NCI-H510A treated with DMSO at 0.1 percent for 48 hours (cell line): ENCODE measurements at places on chromosomes 7 and 10.

- no peak for DNase-seq
These were observed 12.1 kb downstream of the MARCHF5 start for GRCh38 chr10:92303096-92303495.

DNA sequence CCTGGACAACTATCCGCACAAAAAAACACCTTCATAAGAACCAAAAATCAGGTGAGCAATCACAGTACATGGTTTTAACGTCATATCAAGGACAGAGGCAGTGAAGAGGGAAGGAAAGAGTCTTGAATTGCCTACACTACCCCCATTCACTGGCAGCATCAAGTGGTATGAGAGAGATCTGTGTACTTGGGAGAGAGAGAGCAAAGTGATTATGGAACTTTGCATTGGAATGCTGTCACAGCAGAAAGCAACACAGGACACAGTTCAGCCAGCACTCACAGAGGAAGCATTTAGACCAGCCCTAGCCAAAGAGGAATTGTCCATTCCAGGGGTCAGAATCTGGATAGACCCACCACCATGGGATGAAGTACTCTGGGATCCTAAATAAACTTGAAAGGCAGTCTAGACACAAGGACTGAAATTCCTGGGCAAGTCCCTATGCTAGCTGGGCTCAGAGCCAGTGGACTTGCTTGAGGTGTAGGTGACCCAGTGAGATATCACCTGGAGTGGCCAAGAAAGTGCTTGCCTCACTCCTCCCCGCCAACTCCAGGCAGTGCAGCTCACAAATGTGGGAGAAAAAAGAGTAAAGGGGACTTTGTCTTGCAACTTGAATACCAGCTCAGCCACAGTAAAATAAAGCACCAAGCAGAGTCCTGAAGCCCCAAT, 30.5 kb upstream of the SFTPD start:
- DNase-seq, result no peak

GRCh38 chr7:151340794-151341356, 737 bp upstream of the NUB1 start:
- DNase-seq, result no peak

GRCh38 chr10:78568620-78569019, 500.1 kb upstream of the ZMIZ1 start:
- DNase-seq, result no peak

GRCh38 chr7:103437623-103438022, 8.4 kb downstream of the SLC26A5 start:
- DNase-seq, result no peak
